ENCODE measurements at places on chromosomes 4 and X. TPM values are rescaled to one million over a fixed set of nuclear protein-coding genes. Genes with fewer than 3 reads are reported as not detected.

DNA sequence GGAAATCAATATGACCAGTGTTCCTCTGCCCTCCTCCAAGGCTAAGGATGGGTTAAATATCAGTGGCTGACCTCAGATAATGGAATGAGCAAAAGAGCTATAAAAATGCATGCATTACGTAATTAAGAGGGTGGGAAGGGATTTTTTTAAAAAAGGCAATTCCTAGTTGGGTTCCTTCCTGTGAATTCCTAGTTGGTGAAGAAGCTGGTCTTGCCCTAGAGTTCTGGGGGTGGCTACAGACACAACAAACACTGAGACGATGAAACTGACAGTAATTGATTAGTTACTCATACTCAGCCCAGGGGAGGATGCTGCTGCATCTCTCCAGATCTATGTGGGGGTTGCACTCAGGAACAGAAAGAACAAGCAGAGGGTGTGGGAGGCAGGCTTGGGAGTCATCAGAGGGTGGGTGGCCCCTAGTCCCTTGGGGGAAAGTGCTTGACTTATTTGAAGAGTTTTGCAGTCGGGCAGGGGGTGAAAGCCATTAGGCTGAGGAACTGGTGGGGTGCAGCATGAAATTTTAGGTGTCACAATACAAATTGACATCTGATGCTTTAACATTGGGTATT is 662.0 kb upstream of the FRG1 start:
- DNase-seq: no peak

DNA sequence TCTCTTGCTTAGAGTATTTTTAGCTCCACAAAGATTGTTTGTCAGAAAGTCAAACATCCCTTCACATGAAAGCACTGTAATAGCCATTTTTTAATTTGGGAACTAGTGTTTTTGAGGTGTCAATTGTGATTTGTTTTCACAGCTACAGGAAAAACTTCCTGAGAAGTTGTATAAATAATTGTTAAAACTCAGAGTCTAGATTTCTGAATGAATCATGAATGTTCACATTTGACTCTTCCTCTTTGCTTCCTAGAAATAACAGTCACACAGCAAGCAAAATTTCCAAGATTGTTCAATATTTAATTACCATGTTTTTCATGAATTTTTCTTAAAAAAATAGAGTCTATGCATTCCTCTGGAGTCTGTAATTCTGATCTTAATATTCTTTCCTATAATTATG is 156.9 kb upstream of the SLC7A11 start:
- no peak for DNase-seq

GRCh38 chrX:46547857-46548256 is 2.6 kb upstream of the ZNF674 start:
- no peak for DNase-seq

GRCh38 chr4:176885224-176885623 is 92.5 kb upstream of the VEGFC start:
- DNase-seq: no peak

- no peak for DNase-seq
These were observed 16.2 kb upstream of the CA5B start for GRCh38 chrX:15721911-15722310.

DNA sequence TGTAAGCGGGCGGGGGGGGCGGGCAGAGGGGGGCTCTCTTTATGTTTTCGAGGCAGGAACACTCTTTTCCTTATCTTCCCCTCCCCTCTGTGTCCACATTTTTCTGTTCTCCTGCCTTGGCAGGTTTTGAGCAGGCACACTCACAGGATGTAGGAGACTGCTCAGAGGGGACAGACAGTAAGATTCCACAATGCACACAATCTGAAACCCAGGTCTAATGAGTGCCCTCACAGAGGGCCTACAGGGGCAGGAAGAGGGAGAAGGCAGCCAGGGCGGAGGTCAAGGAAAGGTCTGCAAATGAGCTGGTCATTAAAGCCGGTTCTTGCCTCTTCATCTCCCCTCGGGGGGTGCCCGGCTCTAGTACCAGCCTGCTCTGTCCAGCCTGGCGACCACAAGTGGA is 106.1 kb upstream of the ATP6AP2 start:
- no peak for DNase-seq

- no peak for DNase-seq
These were observed 227.0 kb downstream of the MAGEB17 start for GRCh38 chrX:16394290-16394689.

GRCh38 chr4:23991444-23991843 is 101.6 kb upstream of the PPARGC1A start:
- no peak for DNase-seq

DNA sequence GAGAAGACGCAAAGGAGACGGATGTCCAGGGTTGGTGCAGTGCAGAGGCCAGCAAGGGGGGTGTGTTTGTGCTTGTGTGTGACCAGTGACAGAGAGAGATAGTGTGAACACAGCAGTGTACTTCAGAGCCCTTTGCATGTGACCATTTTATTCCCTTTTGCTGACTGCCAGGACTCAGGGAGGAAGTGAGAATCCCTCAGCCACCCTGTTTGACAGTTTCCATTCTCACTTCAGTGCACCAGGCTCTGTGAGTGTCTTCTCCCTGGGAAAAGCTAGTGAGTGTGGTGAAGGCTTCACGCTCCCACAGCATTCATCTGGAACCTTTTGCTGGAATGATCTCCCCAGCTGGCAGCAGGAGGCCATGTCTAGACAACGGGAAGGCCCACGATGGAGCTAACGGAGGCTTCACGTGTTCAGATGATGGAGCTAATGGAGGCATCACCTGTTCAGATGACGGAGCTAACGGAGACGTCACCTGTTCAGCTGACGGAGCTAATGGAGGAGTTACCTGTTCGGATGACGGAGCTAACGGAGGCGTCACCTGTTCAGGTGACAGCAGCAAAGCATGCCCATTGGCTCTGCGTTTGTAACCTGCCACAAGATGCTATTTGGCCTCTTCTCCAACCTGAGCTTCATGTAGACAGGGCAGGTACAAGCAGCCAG is 195.4 kb downstream of the AFAP1 start:
- DNase-seq: no peak

- DNase-seq: no peak
These were observed 1.1 kb upstream of the SLC10A7 start for GRCh38 chr4:146522869-146523205.

DNA sequence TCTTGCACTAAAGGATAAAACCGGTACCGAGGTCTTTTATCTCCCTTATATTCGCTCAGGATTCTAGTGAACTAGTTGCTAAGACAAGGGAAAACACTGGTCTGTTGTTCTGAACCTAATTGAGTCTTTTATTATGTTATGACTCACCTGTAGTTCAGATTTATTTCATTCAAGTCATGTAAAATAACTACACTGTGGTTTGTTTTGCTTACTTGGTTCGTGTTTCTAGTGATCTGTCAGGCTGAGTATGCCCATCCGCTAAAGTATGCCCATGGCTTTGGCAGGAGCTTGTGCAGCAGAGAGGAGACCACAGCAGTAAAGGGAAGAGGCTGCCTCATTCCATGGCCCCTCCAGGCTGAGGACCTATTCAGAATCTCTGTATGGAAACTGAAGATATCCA is 126.1 kb downstream of the AFF1 start:
- no peak for DNase-seq

- no peak for DNase-seq
These were observed 189.3 kb downstream of the DHRSX start for GRCh38 chrX:2311501-2311900.

GRCh38 chrX:51893931-51894696 is 691 bp downstream of the MAGED1 start:
- peak; percentile 54 for DNase-seq

GRCh38 chr4:47499700-47500099 is 14.6 kb downstream of the ATP10D start:
- DNase-seq: no peak

- DNase-seq: no peak
These were observed 30.5 kb upstream of the NAP1L5 start for GRCh38 chr4:88728146-88728545.

GRCh38 chr4:37400241-37400881 is 155.8 kb downstream of the NWD2 start:
- DNase-seq: no peak

GRCh38 chr4:13944095-13944511 is 316.6 kb upstream of the BOD1L1 start:
- no peak for DNase-seq

DNA sequence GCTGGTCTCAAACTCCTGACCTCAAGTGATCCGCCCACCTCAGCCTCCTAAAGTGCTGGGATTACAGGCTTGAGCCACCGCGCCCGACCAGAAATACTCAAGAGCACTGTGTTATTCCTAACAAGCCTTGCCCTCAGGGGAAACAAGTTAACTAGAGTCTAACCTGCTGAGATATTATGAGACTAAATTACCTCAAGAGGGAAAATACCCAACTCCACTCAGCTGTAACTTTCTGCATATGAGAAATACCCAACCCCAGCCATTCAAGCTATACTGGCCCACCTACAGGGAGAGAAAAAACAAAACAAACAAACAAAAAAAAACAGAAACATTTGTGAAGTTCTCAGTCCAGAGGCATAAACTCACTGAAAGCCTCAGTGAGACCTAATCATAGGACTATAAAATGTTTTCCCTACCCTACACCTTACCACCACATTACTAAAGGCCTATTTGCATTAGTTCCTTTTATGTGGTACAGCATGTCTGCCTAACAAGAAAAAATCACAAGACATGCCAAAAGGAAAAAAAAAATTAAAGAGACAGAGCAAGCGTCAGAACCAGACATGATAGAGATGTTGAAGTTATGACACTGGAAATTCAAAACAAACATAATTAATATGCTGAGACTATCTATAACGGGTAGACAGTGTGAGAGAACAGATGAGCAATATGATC is 876.0 kb downstream of the FSTL5 start:
- no peak for DNase-seq

- no peak for DNase-seq
These were observed 137.6 kb downstream of the DCK start for GRCh38 chr4:71130827-71131603.

- DNase-seq: no peak
These were observed 37.2 kb downstream of the LIMCH1 start for GRCh38 chr4:41575207-41575606.

DNA sequence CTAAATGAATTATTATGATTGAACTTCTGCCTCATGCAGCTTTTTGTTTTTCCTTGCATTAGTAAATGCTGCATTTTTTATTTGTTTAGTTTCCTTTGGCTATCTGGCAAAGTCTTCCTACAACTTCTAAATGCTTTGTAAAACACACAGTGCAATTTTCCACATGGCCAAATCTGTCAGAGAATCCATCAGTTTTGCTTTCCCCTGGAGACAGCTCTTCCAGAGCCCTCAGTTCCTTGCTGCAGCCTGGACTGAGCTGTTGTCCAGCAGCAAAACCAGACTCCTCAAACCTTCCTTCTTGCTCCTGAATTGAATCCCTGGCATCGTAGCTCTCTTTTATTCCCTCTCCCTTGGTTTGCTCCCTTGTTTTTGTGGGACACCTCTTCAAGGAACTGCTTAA is 42.6 kb downstream of the MED28 start:
- DNase-seq: no peak

DNA sequence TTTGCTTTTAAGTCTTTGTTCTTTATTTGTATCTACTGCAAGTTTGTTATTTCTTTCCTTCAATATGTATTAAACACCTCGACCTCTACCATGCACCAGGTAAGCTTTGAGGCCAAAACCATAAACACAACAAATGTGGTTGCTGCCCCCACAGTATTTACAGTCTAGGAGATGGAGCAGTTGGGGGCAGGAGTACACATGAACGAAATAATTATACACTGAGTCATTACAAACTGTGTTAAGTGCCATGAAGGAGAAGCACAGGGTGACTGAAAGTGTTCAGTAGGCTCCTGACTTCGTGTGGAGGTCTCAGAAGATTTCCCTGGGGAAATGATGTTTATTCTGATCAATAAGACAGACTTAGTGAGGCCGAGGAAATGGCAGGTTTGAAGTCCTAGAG is 30.3 kb downstream of the SLC25A43 start:
- DNase-seq: no peak

DNA sequence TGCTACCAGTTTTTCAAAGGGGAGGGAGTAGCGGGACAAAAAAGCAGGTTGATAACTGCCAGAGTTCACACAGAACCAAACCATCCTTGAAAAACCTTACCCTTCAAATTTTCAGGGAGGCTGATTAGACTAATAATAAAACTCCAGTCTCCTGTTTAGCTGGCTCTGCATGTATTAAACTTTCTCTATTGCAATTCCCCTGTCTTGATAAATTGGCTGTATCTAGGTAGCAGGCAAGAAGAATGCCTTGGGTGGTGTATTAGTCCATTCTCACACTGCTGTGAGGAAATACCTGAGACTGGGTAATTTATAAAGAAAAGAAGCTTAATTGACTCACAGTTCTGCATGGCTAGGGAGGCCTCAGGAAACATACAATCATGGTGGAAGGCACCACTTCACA is 18.1 kb upstream of the PLP1 start:
- DNase-seq: no peak

GRCh38 chr4:120018786-120019185 is 47.9 kb downstream of the MAD2L1 start:
- DNase-seq: no peak

- DNase-seq: no peak
These were observed 227.4 kb downstream of the PALLD start for GRCh38 chr4:168724243-168724642.

GRCh38 chrX:16786791-16787735 is 797 bp downstream of the TXLNG start:
- no peak for DNase-seq

- no peak for DNase-seq
These were observed 66.7 kb downstream of the COQ2 start for GRCh38 chr4:83217721-83218522.

DNA sequence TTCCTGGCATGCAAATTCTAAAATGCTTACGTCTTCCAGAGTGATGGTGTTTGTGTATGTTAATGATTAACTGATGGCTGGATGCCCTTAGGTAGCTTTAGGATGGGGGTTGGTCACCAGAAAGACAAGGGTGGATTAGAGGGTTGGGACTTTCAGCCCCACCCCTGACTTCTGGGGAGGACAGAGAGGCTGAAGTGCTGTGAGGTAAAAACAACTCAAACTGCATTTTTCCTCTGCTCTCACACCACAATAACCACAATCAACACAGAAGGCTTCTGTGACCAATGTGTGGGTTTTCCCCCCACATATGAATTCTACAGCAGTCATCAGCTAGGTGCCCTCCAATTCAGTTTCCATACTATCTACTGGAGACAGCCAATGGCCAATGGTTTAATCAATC is 18.7 kb upstream of the DDIT4L start:
- no peak for DNase-seq

GRCh38 chr4:138835832-138836533 is 179.6 kb upstream of the NOCT start:
- DNase-seq: no peak

Gene DMP1
- polyA plus RNA-seq: 0.15 TPM

Gene MND1
- 22.7 TPM for polyA plus RNA-seq

Gene NAT8L
- 7.2 TPM for polyA plus RNA-seq

Gene BTK
- polyA plus RNA-seq: 2.9 TPM

Gene TEX13B
- not detected for polyA plus RNA-seq

Gene TMEM144
- polyA plus RNA-seq: 6.2 TPM

Gene OR13H1
- polyA plus RNA-seq: not detected

Gene LARP1B
- polyA plus RNA-seq: 18.0 TPM

Gene DMRTC1
- polyA plus RNA-seq: 0.24 TPM

Gene EDA
- polyA plus RNA-seq: 13.5 TPM

Gene HPGDS
- 5.4 TPM for polyA plus RNA-seq

Gene TAF7L
- 0.85 TPM for polyA plus RNA-seq

Gene TDO2
- polyA plus RNA-seq: 4.8 TPM

Gene RXFP1
- polyA plus RNA-seq: 0.10 TPM

Gene MOSPD2
- polyA plus RNA-seq: 25.9 TPM

Gene CXCL6
- not detected for polyA plus RNA-seq

Gene GRIA3
- 3.1 TPM for polyA plus RNA-seq

All from left renal pelvis (tissue), 4 donors.